A549 treated with AZD2906 at 1 μM for 4 hours (cell line): ENCODE measurements at places on chromosomes 2 and 18. TPM values are rescaled to one million over a fixed set of nuclear protein-coding genes. Genes with fewer than 3 reads are reported as not detected.

MAB21L4 gene
- total RNA-seq, result 0.13 to 0.35 TPM (median 0.28 TPM) in 5 replicates

ALPP gene
- 16.1 to 18.1 TPM (median 16.2 TPM) in 5 replicates for total RNA-seq

TEKT4 gene
- not detected in 5 replicates for total RNA-seq

TXNDC9 gene
- total RNA-seq, result 39.1 to 50.7 TPM (median 39.6 TPM) in 5 replicates
